Stimulated activated CD8-positive, alpha-beta memory T cell treated with anti-CD3 and anti-CD28 coated beads, Interleukin-15, amount 100 ng/mL, for 4 hours (primary cell): ENCODE measurements at places on chromosomes 1 and 21.

DNA sequence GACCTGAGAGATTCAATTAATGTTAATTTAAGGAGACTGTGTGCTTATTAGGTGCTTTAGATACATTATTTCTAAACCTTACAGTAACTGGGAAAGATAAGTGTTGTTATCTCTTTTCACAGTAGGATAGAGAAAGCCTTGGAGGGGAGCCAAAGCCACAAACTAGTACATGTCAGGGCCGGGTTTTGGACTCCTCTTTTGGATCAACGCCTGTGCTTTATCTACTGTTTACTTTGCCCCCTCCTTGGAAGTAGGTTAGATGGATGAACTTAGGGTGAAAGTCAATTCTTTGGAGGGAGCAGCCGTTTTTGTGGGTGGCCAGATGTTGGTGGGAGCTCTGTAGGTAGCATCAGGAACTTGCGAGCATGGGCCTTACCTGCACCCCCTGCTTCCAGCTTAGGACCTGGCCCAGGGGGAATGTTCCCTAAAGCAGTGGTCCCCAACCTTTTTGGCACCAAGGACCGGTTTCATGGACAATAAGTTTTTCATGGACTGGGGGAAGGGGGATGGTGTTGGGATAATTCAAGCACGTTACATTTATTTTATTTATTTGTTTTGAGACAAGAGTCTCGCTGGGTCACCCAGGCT is 1.7 kb downstream of the HHAT start:
- no peak for DNase-seq

GRCh38 chr1:55792870-55793269 is 577.7 kb upstream of the USP24 start:
- DNase-seq, result no peak

GRCh38 chr1:224433701-224434672 is 610 bp downstream of the WDR26 start:
- peak; percentile 20 for DNase-seq

- DNase-seq, result no peak
Measured at GRCh38 chr21:31505975-31506374, 153.5 kb upstream of the SOD1 start.

GRCh38 chr21:27569091-27569490 is 602.2 kb upstream of the ADAMTS5 start:
- no peak for DNase-seq

DNA sequence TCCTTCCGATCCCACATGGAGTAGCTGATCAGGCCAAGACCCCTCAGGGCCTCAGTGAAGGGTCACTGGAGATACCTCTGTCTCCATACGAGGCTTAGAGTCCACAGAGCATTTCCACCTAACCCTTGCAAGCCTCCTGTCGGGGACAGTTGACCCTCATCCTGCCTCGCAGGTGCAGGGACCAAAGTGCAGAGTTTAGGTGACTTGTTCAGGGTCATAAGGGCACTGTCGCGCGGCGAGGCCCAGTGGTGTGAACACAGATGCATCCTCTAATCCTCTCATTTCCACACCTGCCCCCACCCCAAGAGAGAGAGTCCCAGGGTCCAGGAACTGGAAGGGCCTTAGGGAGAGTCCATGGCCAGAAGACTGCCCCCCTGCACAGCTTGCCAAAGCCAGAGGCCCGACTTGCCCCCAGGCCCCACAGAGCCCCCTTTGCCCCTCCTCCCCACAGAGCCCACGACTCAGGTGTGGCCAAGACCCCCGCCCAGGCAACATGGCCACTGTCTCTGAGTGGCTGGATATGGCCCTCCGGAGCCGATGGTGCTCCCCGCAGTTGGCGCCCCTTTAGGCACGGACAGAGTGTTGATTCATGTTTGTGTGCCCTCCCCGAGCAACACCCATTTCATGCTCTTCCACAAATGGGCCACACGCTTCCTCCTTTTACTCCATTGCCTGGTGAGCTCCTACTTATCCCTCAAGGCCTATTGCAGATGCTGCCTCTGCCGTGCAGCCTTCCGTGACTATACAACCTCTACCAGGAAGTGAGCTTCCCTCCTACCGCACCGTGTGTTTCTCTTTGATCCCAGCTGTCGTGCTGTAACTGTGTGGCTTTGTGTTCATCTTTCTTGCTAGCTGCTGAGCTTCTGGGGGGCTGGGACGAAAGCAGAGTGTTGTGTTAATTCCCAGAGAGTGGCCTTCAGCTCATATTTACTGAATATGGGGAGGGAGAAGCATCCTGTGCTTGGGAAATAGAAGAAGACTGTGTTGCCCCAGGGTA is 1.7 kb downstream of the TRPM2 start:
- DNase-seq, result no peak

- DNase-seq, result no peak
Measured at GRCh38 chr1:34341896-34342295, 165.2 kb downstream of the C1orf94 start.

DNA sequence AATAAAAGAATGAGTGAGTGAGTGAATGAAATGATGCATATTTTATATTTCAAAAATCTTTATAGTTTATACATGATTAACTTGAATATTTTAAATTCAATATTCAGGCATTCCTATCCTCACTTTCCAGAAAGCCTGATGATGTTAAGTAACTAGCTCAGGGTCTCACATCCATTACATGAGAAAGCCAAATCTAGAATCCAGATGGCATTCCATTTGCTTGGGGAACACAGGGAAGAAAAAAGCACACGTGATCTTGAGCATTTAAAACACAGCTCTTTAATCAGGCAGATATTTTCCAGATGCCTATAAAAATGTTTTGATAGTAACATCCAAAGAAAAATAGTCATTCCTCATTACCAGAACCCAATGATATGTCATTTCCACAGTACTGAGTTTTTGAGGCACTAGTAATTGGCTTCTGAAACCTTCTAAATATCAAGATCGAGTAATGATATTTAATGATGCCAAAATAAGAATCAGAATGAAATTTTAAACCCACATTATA is 291.9 kb downstream of the DSCAM start:
- DNase-seq, result no peak

DNA sequence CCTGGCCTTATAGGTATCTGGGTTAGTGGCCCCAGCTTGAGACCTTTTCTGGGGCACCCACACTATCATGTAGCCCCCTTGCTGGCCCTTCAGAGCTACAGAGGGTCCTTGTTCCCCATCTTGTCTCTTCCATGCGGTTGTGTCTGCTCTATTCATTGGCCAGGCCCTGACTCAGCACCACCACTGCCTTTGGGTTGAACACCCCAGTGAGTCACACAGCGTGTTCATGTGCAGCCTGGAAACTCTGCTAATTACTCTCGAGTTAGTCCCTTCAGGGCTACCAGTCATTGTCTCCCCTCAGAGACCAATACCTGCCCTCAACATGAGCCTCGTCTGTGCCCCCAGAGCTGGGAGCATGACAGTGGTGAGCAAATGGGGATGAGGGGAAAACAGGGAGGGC is 28.2 kb upstream of the IKBKE start:
- no peak for DNase-seq

DNA sequence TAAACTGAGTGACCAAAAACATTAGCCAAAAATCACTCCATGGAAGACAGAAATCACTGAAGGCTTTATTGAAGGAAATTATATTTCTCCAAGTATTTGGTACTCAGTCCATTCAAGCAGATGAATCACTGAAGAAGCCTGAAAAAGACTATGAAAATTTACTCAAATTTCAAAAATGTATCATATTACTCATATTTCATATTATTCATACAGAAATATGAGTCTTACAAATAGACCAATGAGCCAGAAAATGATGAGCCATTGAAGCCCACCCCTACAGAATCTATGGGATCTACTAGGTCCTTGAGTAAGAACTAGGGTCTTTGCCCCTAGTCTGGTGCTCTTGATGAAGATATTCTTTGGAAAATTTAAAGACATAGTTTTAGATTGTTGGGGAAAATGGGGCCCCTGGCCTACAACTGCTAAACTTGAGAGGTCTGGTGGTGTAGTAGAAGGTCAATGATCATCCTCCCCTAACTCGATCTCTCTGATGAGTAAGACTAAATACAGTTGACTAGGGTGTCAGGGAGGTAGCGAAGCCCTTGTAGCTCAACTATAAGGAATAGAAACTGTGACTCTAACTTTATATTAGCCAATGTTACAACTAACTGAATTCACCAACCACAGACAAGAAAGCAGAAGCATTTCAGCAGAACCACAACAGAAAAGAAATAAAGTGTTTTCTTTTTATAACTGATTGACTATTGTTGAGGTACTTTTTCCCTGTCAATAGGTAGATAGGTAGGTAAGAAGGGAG is 81.0 kb downstream of the NOTCH2 start:
- no peak for DNase-seq

- DNase-seq, result no peak
Measured at GRCh38 chr1:3749512-3749911, 2.7 kb upstream of the CCDC27 start.

DNA sequence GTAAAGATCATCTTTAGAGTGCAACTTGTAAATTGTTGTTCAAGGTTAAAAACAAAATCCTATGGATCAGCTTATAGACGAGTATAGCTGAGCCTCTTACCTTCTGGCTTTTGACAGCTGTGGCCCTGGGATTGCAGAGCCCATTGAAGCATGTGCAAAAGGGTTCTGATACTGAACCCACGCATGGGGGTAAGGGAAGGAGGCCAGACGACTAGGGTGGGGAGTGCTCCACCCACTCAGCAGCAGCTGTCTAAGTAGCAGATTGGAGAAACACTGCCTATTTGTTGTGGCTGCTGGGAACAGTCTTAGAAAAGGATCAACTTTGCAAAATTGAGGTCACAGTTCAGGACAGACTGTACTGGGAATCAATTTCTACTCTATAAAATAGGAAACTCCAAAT is 16.1 kb downstream of the CD101 start:
- DNase-seq, result no peak

DNA sequence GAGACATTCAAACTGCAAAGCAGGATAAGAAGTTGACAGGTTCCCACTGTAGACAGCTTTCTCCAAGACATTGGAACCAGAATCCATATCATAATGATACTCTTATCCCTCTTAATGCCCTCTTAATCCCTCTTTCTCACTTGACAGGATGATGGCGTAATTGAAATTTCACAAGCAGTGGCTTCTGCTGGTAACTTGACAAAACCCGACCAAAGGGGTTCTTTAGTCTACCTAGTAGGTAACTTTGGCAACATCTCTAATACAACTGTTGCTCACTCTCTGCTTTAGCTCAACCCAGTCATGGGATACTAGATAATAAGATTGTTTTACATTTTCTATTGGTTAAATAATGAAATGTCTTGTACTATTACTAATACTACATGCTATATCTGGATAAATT is 34.7 kb downstream of the S100A10 start:
- no peak for DNase-seq

GRCh38 chr1:164560556-164560955 is 1.6 kb downstream of the PBX1 start:
- DNase-seq, result no peak

GRCh38 chr1:201310251-201310985 is 27.1 kb downstream of the PKP1 start:
- no peak for DNase-seq

GRCh38 chr1:161940866-161941591 is 82.6 kb downstream of the OLFML2B start:
- DNase-seq, result no peak

GRCh38 chr1:11027316-11027715 is 14.9 kb downstream of the TARDBP start:
- no peak for DNase-seq

- no peak for DNase-seq
Measured at GRCh38 chr1:74679811-74680210, 6.2 kb upstream of the ERICH3 start.

DNA sequence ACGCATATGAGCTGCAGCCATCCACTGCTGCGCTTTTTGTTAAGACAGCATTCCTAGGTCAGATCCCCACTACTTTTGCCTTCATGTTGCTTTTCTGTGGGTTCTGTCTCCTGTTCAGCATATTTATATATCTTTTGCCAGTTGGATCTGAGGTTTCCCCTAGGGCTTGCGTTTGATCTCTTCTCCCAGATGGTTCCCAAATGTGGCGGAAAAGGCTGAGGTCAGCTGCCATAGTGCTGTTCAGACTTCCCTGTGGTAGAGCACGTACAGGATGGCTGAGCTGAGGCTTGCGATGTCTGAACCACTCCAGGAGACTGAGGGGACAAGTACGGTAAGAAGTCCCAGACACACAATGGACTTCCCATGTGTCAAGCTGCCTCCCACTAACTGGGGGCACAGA is 39.8 kb downstream of the COL6A1 start:
- no peak for DNase-seq

GRCh38 chr1:212450331-212450881 is 17.7 kb downstream of the NENF start:
- no peak for DNase-seq

DNA sequence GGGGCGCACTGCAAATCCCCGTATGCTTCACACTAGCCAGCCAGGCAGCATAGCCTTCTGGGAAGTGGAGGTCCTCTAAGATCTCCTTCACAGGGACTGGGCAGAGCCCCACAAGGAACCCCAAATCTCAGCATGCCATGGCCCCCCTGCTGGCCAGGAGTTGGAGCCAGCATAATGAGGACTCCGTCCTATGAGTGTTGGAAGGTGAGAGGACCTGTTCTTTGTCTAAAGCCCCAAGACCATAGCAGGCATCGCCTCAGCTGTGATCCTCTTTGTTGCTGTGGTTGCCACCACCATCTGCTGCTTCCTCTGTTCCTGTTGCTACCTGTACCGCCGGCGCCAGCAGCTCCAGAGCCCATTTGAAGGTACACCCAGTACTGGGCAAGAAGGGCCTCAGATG is 1.5 kb downstream of the SHISA4 start:
- no peak for DNase-seq

- DNase-seq, result no peak
Measured at GRCh38 chr21:34953950-34954349, 95.2 kb downstream of the RUNX1 start.

DNA sequence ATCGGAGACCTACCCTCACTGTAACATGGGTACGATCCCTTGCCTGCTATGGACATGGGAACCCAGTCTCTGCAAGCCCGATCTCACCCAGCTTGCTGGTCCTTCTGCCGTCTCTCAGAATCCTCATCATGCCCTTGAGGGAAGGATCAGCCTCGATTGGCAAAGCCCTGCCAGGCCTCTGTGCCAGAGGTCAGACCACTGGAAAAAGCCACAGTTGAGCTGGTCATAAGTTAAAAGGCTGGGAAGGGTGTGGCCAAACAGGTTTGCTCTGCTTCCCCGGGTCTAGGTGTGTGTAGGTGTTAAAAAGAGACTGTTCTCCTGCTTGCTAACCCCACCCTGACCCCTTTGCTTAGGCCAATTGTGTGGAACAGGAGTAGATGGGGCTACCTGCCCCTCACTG is 19.5 kb upstream of the PADI3 start:
- DNase-seq, result no peak

DNA sequence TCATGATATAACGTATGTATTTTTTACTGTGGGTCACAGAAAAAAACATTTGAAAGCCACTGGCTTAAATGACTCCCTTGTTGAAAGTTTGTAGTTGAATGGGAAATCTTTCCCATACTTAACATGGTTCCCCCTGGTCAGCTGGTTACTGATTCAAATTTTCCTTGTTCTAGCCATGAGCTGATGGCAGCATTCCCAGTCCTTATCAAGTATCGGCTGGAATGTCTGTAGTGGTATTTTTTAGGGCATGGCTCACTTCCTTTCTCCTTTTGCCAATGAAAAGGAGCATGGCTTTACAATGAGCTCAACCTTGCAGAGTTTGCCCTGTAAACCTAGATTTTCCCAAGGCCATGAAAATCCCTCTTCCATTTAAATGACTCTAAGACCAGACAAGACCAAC is 55.7 kb downstream of the GIPC2 start:
- no peak for DNase-seq
